Stimulated activated CD8-positive, alpha-beta memory T cell treated with anti-CD3 and anti-CD28 coated beads, Interleukin-4, amount 100 ng/mL, for 1 hour (primary cell): ENCODE measurements at places on chromosomes 2 and 18.

DNA sequence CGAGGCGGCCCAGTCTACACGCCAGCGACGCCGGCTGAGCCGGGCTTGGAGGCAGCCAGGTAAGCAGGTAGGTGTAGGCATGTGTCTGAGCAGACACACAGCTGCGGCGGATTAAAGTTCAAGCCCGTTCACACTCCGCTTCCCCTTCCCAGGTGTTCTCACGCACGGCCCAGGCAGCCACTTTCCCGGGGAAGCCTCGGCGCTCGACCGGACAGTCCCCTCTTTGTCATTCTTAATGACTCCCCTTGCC is 367 bp downstream of the TGFA start:
- no peak for DNase-seq

- no peak for DNase-seq
Measured at GRCh38 chr2:144041612-144042011, 478.3 kb downstream of the ZEB2 start.

- no peak for DNase-seq
Measured at GRCh38 chr2:189763908-189764661, 1.5 kb upstream of the OSGEPL1 start.

GRCh38 chr2:184677171-184677570 is 78.8 kb downstream of the ZNF804A start:
- no peak for DNase-seq

DNA sequence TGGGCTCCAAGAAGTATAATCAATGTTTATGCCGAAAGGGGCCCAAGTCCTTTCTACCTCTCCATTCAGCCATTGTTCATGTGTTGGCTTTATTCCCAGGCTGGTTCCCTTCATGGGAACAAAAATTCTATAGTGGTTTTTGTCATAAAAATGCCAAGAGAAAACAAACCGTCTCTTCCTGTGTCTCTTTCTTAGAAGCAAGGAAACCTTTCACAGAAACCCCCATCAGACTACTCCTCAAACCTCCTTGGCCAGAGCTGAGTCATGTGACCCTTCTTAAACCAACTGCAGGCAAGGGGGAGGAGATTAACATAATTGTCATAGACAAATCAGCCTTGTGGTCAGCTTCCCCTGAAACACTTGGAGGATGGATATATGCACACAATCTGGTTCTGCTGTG is 75.1 kb upstream of the TANK start:
- DNase-seq, result no peak

DNA sequence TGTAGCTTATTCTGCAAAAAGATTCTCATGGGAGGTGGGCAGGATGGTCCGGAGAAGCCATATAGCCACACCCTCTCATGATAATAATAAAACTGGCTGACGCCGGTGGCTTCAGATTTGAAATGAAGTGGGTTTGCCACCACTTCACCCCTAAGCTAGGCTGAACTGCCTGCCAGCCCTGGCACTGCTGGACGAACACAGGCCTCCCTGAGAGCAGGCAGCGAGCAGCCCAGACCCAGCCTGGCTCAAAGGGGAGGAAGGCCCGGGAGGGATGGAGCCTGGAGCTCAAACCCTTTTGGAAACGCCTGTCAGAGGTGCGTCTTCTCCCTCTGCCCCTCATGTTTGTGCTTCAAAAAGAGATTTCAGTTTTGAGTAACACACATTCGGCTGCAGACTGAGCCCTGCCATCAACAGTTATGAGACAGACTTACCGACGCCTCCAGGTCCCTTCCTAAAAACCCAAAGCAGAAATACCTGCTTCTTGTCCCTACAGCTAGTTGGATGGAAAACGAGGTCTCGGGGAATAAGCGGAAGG is 71.1 kb upstream of the HPCAL1 start:
- DNase-seq, result no peak

GRCh38 chr2:75186821-75187220 is 12.5 kb downstream of the TACR1 start:
- DNase-seq, result no peak

- no peak for DNase-seq
Measured at GRCh38 chr2:157415591-157416101, 28.2 kb downstream of the CYTIP start.

DNA sequence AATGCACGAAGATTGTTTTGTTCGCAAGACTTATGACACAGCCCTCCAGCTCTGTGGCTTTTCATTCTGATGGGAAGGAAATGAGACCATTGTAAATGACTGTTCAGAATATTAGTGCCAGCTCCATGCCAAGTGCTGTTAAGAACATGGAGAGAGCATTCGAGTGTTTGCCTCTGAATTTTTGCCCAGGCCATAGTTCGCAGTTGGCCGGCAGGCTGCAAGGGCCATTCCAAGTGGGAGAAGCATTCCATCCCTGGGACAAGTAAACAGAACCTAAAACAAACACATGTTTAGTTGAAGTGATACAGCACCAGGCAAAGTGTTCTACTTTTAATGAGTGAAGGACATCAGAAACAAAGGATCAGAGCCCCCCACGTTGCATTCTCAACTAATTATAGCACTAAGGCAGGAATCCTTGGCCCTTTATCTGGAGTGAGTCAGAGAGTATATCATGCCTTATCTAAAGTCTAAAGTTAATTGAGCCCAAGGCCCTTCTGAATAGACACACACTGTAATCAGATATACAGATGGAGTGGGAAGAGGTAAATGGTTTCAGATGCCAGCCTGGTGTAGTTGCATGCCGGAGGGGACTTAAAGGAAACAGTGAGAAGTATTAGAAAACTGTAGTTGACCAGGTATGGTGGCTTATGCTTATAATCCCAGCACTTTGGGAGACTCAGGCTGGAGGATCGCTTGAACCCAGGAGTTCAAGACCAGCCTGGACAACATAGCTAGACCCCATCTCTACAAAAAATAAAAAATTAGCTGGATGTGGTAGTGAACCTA is 53.3 kb downstream of the NEDD4L start:
- DNase-seq, result no peak

DNA sequence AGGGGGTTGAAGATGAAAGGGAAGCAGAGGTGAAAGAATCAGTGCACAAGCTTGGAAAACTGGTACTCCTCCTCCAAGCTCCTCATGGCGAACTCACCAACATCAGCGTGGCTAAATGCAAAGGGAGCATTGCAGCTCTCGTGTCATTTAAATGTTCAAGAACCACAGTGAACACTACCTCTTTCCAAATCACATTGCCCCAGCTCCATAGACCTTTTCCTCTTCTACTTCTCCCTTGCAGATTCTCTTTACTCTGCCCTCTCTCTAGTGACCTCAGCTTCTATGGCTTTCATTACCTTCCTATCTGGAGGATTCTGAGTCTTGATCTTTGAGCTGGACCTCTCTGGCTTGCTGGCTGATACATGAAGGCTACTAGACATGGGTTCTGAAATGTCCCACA is 14.3 kb downstream of the EPB41L3 start:
- DNase-seq, result no peak
